ENCODE measurements at places on chromosomes 12 and 14. TPM values are rescaled to one million over a fixed set of nuclear protein-coding genes. Genes with fewer than 3 reads are reported as not detected.

Gene MFAP5
- total RNA-seq, result not detected

Gene NEUROD4
- total RNA-seq, result 102 TPM

Gene CCDC177
- 4.1 TPM for total RNA-seq

Gene PLEKHH1
- total RNA-seq, result 16.8 TPM

Gene SLC4A8
- total RNA-seq, result 26.3 TPM

Gene STON2
- total RNA-seq, result 25.2 TPM

Gene TMEM121
- total RNA-seq, result 5.8 TPM

Gene ERBB3
- 4.1 TPM for total RNA-seq

Gene CDC42BPB
- total RNA-seq, result 50.1 TPM

Gene CIROP
- total RNA-seq, result 0.38 TPM

Gene HOXC13
- not detected for total RNA-seq

Gene POU6F1
- 5.7 TPM for total RNA-seq

Gene RASSF3
- total RNA-seq, result 0.67 TPM

Gene DIO2
- total RNA-seq, result 1.2 TPM

Gene HOTAIR
- total RNA-seq, result not detected

Gene P2RX7
- 0.09 TPM for total RNA-seq

Gene LLPH
- total RNA-seq, result 32.7 TPM

Gene ESRRB
- total RNA-seq, result 2.8 TPM

All from motor neuron (in vitro differentiated cells).